ENCODE measurements at places on chromosomes 1 and 21.

DNA sequence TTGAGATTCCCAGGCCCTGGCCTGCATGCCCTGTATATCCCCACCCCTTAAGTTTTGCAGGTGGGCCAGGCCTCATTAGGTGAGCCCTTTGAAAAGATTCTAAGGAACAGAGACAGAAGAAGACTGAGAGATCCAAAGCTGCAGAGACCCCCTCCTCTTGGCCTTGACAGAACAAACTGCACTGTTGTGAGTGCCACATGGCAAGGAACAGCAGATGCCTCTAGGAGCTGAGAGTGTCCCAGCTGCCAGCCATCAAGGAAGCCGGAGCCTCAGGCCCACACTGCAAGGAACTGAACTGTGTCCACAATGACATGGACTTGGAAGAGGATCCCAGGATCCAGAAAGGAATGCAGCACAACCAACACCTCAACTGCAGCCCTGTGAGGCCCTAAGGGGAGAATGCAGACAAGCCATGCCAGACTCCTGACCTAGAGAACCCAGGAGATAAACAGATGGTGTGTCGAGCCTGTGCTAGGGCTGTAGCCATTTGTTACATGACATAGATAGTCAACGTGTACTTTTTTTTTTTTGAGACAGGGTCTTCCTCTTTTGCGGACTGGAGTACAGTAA is 182.7 kb downstream of the AJAP1 start:
- DNase-seq, result peak; percentile 8

- DNase-seq, result no peak
Observed at GRCh38 chr1:188582911-188583532, 1754.3 kb downstream of the PLA2G4A start.

GRCh38 chr1:91803847-91804545 is 82.0 kb downstream of the TGFBR3 start:
- DNase-seq, result no peak

DNA sequence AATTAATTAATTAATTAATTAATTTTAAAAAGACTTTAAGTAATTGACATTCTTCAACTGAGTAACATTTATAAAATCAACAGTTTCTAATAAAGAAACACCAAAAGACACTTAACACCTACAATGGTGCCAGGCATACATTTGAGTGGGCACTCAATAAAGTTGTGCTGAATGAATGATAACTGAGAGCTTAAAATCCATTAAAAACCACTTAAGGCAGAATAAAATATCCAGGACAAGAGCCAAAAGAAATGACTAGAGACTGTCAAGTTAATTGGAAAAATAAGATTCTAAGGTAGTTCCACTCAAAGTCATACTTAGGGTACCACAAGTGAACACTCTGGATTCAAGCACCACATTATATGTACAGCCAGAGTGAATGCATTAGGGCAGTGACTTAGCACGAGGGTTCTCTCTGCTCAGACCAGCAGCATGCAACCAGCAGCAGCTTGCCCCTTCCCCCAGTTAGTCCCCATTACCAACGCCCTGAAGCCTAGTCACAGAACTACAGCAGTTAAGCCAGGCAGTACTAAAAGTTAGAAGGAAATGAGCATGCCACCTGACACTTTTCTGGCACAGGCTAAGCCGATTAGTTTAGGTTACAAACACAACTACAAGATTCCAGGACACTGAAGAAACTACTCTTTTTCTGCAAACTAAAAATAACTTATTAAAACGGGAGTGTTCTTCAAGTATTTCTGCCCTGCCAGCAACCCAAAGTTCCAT is 46.5 kb downstream of the LUZP1 start:
- DNase-seq, result peak; percentile 45

DNA sequence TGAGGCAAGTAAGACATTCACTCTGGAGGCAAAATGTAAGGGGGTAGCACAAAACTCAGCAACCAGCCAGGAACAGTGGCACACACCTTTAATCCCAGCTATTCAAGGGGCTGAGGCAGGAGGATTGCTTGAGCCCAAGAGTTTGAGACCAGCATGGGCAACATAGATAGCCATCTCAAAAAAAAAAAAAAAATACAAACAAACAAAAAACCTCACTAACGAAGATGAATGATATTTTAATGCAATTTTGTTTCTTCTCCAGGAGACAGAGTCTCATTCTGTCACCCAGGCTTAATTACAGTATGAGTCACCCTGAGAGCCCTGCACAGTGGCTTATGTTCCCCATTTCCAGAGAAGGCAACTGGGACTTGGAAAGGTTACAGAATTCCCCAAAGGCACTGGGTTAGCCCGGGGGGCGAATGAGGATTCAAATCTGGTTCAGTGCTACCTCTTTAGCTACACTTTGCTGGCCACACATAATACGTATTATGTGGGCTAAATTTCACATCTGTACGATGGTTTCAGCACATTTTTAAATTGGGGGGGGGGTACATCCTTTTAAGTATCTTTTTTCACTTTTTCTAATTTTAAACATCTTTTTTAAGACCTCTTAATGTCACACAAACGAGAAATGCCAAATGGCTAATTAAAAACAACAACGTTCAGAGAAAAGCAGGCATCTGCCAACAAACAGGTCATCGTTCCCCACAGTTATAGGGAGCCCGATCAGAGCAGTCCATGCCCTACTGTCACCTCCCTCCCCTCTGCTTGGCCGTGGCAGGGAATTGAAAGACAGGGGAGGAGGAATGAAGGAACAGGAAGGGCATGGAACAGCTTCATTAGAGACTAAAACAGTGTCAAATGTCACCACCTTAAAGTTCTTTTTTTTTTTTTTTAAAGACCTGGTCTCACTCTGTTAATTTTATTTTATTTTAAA is 3.5 kb downstream of the CELA2A start:
- no peak for DNase-seq

- no peak for DNase-seq
Observed at GRCh38 chr1:57473448-57473847, 49.6 kb upstream of the DAB1 start.

- no peak for DNase-seq
Observed at GRCh38 chr1:200530623-200531261, 89.8 kb downstream of the KIF14 start.

- DNase-seq, result no peak
Observed at GRCh38 chr1:209434066-209434465, 149.4 kb upstream of the CAMK1G start.

DNA sequence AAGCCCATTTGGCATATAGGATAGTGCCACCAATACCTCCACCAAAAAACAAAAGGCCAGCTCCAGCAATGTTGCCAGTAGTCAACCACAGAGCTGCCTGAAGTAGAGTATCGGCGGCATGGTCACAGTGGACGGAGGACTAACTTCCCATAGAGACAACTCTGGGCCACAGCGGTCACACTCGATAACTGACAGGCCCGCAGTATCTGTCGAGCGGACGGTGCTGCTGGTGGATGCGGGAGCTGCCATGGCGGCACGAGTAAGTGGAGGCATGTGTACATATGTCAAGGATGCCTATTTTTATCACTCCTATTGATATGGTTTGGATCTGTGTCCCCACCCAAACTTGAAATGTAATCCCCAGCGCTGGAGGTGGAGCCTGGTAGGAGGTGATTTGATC is 4.1 kb downstream of the KRTAP12-1 start:
- DNase-seq, result no peak

DNA sequence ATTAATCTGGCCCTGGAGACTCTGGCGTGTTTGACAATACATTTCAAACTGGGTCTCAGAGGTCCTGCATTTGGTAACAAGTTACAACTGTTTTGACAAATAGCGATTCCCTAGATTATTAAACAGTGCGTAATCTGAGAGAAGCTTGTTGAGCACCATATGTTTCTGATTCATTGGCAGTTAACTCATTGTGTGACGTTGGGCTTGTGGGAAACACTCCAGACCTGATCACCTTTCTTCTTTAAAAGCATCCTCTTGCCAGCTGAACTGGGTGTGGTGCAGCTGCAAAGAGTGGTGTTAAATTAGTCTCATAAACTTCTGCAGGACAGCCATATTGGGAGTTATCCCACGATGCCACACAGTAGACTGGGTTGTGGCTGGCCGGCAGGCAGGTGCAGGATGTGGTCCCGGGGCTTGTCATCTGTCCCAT is 82.7 kb downstream of the CDC7 start:
- DNase-seq, result no peak

- no peak for DNase-seq
Observed at GRCh38 chr1:46719689-46720088, 775 bp upstream of the EFCAB14 start.

- no peak for DNase-seq
Observed at GRCh38 chr1:69058454-69058853, 509.3 kb upstream of the LRRC7 start.

DNA sequence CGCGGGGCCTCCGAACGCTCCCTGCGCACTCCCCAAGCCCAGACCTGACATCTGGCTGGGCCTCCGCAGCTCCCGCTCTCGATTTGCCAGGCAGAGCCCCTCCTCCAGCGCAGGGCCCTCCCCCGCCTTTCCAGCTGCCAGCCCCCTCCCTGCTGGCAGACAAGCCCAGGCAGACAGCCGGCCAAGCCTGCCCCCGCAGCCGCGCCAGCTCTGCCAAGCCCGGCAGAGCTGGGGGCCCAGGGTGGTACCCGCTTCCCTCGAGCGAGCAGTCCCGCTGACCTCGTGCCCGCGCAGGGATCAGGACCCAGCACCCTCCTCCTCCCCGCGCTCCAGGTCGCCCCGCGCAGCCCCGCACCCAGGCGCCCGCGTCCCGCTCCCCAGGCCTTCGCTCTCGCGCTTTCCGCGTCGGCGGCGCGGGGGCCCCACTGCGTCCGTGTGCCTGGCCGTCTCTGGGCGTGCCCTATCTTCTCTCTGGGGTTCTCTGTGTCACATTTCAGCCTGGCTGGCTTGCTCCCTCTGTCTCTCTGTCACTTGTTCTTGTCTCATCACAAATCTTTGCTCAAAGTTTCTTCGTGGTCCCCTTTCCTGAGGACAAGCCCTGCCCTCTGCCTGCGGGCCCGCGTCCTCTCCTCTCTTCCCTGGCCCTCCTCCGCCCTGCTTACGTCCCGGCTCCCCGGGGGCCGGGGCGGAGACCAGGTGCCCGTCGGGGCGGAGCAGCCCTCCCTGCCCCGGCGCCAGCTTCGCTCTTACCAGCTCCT is 580 bp downstream of the INKA2 start:
- peak; percentile 62 for DNase-seq

GRCh38 chr1:219587801-219588561 is 24.9 kb downstream of the ZC3H11B start:
- no peak for DNase-seq

DNA sequence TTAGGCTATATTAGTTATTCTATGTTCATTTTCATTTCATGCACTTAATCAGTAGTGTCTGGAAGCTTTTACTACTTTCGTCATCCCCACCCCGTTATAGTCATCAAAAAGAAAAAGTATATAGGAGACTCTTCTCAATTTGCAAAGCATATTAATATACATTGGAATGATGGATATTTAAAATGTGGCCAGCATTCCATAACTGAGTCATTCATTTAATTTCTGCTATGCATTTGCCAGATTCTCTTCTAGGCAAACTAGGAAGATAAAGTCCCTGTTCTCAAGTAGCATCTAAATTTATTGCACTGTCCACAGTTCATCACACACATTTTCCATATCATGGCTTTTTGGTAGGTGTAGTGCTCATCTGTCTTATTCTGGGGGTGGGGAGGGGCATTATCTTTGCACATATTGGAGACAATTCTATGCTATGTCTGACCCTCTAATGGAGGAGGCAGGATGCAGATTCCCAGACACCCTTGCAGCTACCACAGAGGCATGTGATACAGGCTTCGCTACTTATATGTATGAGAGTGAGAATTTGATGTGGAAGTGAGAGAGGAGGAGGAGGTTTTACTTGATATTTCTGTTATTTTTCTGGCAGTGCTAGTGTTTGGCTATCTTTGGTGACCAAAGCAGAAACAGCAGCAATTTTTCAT is 125.8 kb downstream of the CTH start:
- DNase-seq, result no peak

DNA sequence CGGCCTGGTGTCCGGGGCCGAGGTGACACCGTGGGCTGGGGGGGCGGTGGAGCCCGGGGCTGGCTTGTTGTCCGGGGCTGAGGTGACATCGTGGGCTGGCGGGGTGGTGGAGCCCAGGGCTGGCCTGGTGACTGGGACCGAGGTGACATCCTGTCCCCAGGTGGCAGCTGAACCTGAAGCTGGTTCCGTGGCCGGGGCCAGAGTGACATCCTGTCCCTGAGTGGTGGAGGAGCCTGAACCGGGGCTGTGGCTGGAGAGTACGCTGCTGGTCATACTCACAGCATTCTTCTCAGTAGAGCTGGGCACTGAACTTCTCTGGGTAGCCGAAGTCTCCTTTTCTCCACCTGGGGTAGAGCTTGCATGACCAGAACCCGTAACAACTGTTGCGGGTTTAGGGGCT is 15.8 kb downstream of the THBS3 start:
- no peak for DNase-seq

DNA sequence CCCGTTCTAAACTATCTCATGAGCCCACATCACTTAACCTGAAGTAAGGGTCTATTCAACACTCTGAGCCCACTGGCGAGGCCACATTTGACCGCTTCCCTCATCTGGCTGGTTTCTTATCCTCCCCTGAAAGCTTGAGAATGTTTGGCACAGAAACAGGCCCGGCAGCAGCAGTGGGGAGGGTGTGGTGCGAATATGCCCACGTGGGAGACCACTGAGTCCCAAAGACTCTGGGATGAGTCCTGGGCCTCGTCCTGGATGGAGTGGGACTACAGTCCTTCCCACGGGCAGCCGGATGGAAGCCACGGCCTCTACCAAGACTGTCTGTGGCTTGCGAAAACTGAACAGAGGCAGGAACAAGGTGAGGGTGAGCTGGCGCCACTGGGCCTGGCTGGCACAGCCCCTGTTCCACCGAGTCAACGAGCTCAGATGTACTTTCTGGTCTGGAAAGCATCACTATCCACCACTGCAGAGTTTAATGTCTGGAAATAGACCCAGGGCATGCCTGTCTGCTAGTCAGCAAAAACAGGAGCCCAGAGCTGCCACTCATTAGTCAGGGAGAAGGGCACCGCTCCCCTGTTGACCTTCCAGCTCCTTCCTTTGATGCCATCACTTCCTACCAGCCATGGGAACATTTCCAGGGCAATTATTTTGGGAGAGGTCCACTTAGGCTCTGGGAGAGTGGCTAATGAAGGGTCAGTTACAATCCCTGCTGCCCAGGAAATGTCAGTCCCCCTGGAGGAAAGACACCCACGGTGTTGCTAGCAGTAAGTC is 386.6 kb downstream of the MATN1 start:
- no peak for DNase-seq

GRCh38 chr1:214026985-214027384 is 39.2 kb downstream of the PROX1 start:
- no peak for DNase-seq

- no peak for DNase-seq
Observed at GRCh38 chr1:80154176-80154575, 1147.6 kb upstream of the ADGRL4 start.

- no peak for DNase-seq
Observed at GRCh38 chr1:182672487-182672836, 11.9 kb downstream of the RGS8 start.

DNA sequence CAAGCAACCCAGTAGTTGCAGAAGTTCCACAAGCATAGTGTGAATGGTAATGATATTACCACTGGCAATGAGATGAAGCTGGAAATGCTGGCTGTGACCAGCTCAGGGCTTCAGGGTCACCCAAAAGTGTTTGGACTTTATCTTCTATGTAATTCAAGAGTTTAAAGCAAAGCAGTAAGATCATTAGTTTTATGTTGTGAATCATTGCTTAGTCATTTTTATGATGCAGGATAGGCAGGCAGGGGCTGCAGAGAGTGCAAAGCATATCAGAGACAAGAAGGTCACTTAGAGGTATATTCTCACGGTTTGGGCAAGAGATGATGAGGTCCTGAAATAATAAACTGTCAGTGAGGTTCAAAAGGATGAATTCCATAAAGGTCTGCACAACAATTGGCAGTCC is 147.4 kb downstream of the OLFM3 start:
- no peak for DNase-seq
